Pancreas (tissue), 10 donors: ENCODE measurements at places on chromosomes 2 and 18. TPM values are rescaled to one million over a fixed set of nuclear protein-coding genes. Genes with fewer than 3 reads are reported as not detected.

GRCh38 chr2:29241341-29241740, 126.1 kb downstream of the CLIP4 start:
- H3K4me3 ChIP-seq = no peak overlapping the region
- H3K36me3 ChIP-seq = no peaks in the 10 kb centered on the region
- no peaks in the 10 kb centered on the region for H3K4me1 ChIP-seq
- no peak for DNase-seq
- H3K27me3 ChIP-seq = no peaks in the 10 kb centered on the region

SATB2 gene
- 4.8 TPM for total RNA-seq

FSHR gene
- not detected for total RNA-seq

TRIM54 gene
- total RNA-seq = 0.40 TPM

DNA sequence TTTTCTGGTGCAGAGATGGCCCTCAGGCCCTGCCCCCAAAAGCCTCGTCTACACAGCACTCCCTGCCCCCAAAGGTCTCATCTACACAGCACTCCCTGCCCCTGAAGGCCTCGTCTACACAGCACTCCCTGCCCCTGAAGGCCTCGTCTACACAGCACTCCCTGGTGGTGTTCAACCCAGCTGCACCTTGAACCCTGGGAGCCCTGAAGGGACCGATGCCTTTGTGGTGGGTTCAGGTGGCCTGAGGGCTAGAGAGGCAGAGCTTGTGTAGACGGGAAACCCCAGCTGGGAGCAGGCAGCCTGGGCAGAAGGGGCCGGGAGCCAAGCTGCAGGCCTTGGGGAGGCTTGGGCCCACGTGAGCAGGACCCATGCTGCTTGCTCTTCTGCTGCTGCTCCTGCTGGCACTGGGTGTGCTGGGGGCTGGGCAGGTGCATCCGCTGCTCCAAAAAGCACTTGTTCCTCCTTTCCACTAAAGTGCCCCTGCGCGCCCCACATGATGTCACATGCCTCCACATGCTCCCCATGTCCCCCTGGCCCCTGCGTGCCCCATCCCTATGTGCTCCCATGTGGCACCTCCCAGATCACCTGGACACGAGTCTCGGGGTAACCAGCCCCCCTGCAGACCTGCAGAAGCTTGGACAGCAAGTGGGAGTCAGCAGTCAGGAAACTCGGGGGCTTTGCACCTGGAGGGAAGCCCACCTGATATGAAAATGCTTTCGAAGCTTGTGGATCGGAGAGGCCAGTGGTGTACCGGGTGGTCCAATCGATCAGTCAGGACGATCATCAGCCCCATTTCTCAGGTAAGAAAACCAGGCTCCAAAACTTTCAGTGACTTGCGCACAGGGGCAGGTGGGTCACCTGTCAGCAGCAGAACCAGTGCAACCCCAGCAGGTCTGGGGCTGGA, 94.9 kb upstream of the CTDP1 start:
- no peak overlapping the region for H3K4me3 ChIP-seq
- DNase-seq = no peak
- H3K36me3 ChIP-seq = no peaks in the 10 kb centered on the region
- no peaks in the 10 kb centered on the region for H3K27me3 ChIP-seq

- no peak overlapping the region for H3K27ac ChIP-seq
- H3K4me3 ChIP-seq = peak overlapping the region; percentile 65
- no peak for DNase-seq
- H3K4me1 ChIP-seq = no peaks in the 10 kb centered on the region
- H3K27me3 ChIP-seq = no peaks in the 10 kb centered on the region
These were observed 218 bp downstream of the DGKD start for GRCh38 chr2:233354500-233354924.

- no peaks in the 10 kb centered on the region for H3K36me3 ChIP-seq
- DNase-seq = no peak
- H3K27ac ChIP-seq = no peak within 1 kb of the TSS
- no peaks in the 10 kb centered on the region for H3K27me3 ChIP-seq
- no peak within 1 kb of the TSS for H3K4me3 ChIP-seq
These were observed at the start of gene PROC for GRCh38 chr2:127418300-127419111. Gene PROC (plus strand): TSS chr2:127418427. CDS start chr2:127419943, 1,516 bp downstream.

SKOR2 gene
- not detected for total RNA-seq

DNA sequence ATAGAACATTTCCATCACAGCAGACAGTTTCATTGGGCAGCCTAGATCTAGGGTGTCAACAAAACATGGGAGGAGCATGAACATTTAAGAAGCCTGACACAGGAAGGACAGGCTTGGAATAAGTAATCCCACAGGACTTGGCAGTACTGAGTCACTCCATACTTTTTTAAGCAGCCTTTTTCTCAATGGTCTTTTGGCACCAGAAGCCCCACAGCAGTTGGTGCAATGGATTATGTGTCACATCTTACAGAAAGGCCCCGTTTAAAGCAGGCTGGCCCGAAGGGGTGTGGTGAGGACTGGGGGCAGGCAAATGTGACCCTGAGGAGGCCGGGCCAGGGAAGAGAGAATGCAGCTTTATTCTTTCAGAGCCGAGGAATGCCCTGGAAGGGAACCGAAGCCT, 26.6 kb downstream of the SPTBN1 start:
- H3K27me3 ChIP-seq = no peaks in the 10 kb centered on the region
- no peaks in the 10 kb centered on the region for H3K4me1 ChIP-seq
- H3K4me3 ChIP-seq = no peak overlapping the region
- H3K27ac ChIP-seq = no peak overlapping the region
- no peak for DNase-seq

- DNase-seq = no peak
- H3K4me3 ChIP-seq = peak overlapping the region; percentile 40
- peaks cover 3% of the 10 kb centered on the region for H3K27me3 ChIP-seq
- H3K36me3 ChIP-seq = no peaks in the 10 kb centered on the region
- H3K27ac ChIP-seq = no peak overlapping the region
These were observed 516 bp upstream of the DOCK10 start for GRCh38 chr2:225042800-225043167.

DNA sequence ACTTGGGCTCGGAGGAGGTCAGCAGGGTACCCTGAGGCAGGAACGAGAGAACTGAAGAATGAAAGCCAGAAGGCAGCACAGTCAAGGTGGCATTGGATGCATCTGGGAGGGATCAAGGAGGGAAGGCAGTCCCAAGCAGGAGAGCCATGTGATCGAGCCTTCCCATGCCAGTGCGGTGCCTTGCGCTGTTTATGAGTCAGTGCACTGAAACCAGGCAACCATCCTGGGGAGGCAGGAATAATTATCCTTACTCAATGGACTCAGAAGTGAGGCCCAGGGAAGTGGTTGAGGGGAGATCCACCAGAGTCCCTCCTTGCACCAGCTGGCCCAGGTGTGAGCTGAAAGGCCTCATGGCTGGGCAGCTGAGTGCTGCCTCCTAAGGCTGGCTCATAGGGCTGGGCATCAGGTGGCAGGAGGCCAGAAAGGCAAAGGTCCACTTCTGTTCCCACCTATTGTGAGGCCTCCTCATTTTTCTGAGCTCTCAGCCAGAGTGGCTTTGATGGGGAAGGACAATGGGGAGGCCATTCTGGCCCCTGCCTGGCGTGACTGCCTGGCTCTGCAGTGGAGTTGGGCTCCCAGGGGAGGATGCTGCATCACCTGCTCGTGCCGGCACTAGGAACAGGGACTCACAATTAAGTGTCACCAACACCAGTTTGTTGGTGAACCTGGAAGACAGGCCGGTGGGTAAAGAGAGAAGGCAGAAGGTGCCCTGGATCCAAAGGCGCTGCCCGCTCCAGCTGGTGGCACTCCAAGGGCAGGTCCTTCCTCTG, 82.3 kb downstream of the TFCP2L1 start:
- DNase-seq = peak; percentile 35
- no peaks in the 10 kb centered on the region for H3K27me3 ChIP-seq
- H3K4me3 ChIP-seq = no peak overlapping the region
- no peaks in the 10 kb centered on the region for H3K36me3 ChIP-seq

GRCh38 chr2:221817052-221817451, 244.9 kb upstream of the EPHA4 start:
- H3K4me1 ChIP-seq = no peaks in the 10 kb centered on the region
- no peaks in the 10 kb centered on the region for H3K27me3 ChIP-seq
- no peak overlapping the region for H3K27ac ChIP-seq

DNA sequence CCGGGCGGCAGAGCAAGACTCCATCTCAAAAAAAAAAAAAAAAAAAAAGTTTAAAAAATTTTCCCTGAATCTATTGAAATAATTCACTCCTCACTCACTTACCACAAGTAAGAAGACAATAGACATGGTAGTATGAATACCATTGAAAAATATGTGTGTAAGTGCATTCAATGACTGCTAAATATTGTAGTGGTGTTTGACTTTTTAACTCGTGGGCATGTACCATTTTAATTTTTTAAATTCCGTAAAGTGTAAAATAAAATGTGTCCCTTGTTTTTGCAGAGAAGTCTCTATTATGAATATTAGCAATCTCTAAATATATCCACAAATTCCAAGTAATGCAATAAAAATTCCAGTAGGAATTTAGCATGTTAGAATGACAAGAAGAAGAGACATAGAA, 134.1 kb downstream of the COPS8 start:
- H3K4me3 ChIP-seq = no peak overlapping the region
- H3K27me3 ChIP-seq = no peaks in the 10 kb centered on the region
- H3K27ac ChIP-seq = no peak overlapping the region
- no peak for DNase-seq
- H3K4me1 ChIP-seq = no peaks in the 10 kb centered on the region

DNA sequence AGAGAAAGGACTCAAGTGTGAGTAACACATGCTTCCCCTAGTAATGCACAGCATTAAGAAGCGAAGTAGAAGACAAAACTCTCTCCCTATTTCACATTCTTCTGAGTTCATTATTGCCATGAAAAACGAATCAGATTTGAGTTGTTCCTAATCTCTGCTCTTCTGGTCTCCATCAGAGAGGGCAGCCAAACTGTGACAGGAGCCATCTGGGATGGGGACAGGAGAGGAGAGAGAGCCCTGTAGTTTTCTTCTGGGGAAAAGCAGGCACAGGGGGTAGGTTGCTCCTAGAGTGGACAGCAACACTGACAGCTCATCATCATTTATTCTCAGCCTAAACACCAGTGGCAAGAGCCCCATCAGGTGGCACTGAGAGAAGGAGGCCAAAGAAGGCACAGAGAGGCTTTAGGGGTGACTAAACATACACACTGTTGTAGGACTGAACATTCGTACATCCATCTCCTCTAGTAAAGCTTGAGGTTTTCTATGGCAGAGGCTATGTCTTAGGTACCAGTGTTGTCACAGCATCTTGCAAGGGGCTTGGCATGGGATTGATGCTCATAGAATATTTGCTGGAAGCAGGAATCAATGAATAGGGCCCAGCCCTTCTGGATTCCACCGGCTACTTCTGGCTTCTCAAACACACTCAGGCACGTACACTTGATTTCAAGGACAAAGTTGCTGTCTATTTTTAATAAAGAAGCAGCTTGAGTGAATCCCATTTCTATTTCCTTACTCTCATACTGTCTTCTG, 33.1 kb downstream of the SLC8A1 start:
- H3K4me3 ChIP-seq = no peak overlapping the region
- no peaks in the 10 kb centered on the region for H3K4me1 ChIP-seq
- no peaks in the 10 kb centered on the region for H3K27me3 ChIP-seq
- no peak overlapping the region for H3K27ac ChIP-seq

GRCh38 chr2:94870440-94871225, 597 bp upstream of the TEKT4 start:
- H3K36me3 ChIP-seq = no peaks in the 10 kb centered on the region
- no peaks in the 10 kb centered on the region for H3K4me1 ChIP-seq
- DNase-seq = no peak
- no peak overlapping the region for H3K4me3 ChIP-seq
- no peak overlapping the region for H3K27ac ChIP-seq
- no peaks in the 10 kb centered on the region for H3K27me3 ChIP-seq

DNA sequence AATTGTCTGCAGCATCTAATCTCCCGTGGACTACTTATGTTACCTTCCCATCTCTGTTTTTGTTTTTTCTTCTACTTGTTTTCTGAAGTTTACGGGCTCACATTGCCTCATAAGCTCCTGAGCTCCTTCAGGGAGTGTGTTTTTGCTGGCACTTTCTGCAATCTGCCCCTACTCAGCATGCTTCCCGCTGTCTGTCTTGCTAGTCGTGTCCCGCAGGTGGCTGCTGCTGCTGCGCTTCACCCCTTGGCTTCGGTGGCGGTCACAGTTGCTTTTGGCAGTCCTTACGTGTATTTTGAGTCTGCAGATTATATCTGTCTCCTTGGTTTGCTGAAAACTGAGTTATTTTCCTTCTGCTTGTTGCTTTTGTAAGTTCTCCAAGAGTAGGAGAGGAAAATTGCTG, 37.3 kb downstream of the FER1L5 start:
- no peak overlapping the region for H3K27ac ChIP-seq
- H3K4me3 ChIP-seq = no peak overlapping the region
- H3K27me3 ChIP-seq = no peaks in the 10 kb centered on the region
- no peaks in the 10 kb centered on the region for H3K36me3 ChIP-seq

- H3K4me3 ChIP-seq = no peak overlapping the region
- no peaks in the 10 kb centered on the region for H3K36me3 ChIP-seq
- H3K27me3 ChIP-seq = no peaks in the 10 kb centered on the region
- H3K27ac ChIP-seq = no peak overlapping the region
- no peaks in the 10 kb centered on the region for H3K4me1 ChIP-seq
These were observed 634 bp upstream of the MSGN1 start for GRCh38 chr2:17815468-17816184.
